ENCODE measurements at places on chromosomes 2 and 18. TPM values are rescaled to one million over a fixed set of nuclear protein-coding genes. Genes with fewer than 3 reads are reported as not detected.

Gene UBXN2A
- total RNA-seq, result 19.7 TPM

Gene VAPA
- 141 TPM for total RNA-seq

DNA sequence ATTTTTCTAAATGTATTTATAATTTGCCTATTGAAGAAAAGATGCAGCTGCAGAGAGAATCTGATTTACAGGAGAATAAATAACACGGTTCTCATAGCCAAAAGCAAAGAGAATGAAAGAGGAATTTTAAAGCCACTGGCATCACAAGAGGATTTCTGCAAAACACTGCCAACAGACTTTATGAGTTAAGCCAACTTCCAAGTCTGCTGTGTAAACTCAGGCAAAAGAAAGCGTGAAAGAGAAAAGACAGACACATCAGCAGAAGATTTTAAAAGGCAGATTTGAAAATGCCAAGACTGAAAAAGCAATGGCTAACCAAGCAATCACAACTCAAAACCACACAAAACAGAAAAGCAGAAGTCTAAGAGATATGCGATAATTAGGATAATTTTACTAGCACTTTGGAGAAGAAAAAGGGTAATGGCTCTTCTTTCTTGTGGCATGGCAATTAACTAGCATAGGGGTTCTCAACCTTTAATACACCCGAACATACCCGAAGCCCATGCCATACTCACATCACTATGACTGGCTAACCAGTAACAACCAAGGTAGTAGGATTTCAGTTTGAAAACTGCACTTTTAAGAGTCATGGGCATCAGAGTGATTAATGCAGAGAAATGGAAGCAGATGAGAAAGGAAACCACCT is 4.9 kb downstream of the DARS1 start:
- no peak for DNase-seq

DNA sequence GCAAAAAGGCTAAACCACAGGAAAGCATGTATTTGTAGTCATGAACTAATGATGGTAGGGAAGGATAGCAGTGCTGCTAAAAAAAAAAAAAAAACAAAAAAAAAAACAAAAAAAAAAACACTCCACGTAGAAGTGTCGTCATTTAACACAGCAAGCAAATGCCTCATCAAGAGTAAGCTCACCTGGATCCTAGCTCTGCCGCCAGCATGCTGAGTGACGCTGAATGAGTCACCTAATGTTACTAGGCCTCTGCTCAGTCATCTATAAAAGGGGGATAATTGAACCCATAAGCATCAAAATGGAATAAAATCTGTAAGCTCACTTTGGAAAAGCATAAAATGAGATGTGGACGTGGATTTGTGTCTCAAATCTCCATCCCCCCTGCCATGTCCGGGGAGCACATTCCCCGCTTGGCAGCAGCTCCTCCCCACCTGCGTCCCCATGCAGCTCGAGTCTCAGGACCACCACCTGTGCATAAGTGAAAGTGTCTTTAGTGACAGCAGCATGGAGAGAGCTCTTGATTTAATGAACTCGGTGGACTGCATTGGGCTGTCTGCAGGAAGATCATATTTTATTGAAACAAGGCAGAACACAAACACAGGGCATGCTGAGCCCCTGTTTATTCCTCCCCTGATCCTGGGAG is 427.5 kb downstream of the LRATD1 start:
- no peak for DNase-seq

Gene AMER3
- total RNA-seq, result 0.59 TPM

Gene ST6GAL2
- 7.6 TPM for total RNA-seq

DNA sequence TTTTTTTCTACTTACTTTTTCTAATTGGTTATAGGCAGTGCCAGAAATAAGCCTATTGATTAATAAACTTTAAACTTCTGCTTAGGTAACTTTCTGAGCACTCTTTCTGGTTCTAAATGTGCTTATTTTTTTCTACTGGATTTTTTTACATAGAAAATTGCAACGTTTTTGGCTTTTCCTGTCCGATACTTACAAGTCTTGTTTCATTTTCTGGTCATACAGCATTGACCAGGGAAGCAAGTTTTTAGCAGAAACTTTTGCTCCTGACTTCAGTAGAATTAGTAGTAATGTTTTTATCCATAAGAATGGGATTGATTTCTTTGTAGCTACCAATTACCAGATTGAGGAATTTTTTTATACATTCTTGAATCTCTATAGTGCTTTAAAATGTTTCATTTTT is 36.9 kb downstream of the NCKAP5 start:
- DNase-seq, result no peak

Gene OTOS
- not detected for total RNA-seq

Gene ZC3H6
- 3.5 TPM for total RNA-seq

- DNase-seq, result peak; percentile 14
These were observed 372.4 kb upstream of the SALL3 start for GRCh38 chr18:78607221-78607620.

DNA sequence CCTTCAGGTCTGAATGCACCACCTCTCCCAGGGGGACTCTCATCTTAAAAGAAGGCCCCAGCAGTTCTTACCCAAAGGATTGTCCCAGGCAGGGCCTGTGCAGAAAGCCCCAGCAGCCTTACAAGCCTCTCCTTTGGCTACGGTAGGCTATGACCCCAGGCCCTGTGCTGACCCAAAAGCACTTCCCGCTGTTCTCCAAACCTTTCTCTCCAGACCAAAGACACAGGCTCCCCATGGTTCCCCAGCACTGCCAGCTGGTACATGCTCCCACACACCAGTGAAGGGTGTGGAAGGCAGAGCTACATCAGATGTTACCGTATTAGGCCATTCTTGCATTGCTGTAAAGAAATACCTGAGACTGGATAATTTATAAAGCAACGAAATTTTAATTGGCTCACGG is 35.4 kb downstream of the LBH start:
- DNase-seq, result no peak

Gene RAB27B
- 0.24 TPM for total RNA-seq

Gene CABYR
- total RNA-seq, result 13.6 TPM

DNA sequence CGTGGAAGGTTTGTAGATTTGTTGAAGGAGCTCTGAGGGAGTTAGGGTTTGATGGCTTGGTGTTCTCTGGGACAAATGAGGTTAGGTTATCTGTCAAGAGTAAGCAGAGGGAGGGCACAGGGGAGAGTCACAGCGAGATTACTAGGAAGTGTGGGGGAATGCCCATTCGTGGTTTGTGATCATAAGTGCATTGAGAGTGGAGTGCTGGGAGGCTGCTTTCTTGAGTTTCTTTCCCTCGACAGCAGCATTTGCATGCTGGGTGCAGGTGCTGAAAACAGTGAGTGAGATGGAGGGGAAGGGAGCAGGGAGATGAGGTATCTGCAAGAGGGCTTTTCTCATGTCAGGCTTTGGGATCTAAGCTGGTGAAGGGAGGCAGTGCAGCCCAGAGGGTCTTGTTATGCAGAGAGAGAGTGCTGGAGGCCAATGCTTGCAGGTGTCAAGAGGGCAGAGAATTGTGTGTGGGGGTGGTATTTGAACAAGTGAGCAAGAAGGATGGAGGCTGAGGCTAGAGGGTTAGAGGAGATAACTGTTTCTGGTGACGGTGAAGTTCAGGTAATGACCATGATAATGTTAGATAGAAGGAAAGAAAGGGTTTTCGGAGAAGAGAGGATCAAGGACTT is 8.8 kb downstream of the RALB start:
- no peak for DNase-seq

Gene TUBA4B
- total RNA-seq, result not detected

Gene HOXD11
- not detected for total RNA-seq

DNA sequence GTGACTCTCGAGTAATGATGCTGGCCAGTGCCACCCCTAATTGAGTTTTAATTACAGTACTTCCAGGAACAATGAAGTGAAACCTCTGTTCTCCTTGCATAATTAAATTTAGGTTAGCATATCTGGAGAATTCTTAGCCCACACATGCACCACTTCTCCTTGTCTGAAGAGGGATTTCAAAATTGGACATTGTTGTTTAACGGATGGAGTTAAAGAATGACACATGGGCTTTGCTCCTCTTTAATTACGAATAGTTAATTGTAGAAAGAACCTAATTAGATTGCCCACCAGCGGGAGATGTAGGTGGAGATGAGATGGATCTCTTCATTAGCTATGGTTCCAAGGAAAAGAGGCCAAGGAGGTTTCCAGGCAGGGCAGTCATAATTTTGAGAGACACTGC is 33.1 kb upstream of the EN1 start:
- no peak for DNase-seq

Gene NCK2
- total RNA-seq, result 49.2 TPM

Gene VIT
- 0.15 TPM for total RNA-seq

GRCh38 chr2:101717071-101717845 is 19.8 kb downstream of the MAP4K4 start:
- no peak for DNase-seq

DNA sequence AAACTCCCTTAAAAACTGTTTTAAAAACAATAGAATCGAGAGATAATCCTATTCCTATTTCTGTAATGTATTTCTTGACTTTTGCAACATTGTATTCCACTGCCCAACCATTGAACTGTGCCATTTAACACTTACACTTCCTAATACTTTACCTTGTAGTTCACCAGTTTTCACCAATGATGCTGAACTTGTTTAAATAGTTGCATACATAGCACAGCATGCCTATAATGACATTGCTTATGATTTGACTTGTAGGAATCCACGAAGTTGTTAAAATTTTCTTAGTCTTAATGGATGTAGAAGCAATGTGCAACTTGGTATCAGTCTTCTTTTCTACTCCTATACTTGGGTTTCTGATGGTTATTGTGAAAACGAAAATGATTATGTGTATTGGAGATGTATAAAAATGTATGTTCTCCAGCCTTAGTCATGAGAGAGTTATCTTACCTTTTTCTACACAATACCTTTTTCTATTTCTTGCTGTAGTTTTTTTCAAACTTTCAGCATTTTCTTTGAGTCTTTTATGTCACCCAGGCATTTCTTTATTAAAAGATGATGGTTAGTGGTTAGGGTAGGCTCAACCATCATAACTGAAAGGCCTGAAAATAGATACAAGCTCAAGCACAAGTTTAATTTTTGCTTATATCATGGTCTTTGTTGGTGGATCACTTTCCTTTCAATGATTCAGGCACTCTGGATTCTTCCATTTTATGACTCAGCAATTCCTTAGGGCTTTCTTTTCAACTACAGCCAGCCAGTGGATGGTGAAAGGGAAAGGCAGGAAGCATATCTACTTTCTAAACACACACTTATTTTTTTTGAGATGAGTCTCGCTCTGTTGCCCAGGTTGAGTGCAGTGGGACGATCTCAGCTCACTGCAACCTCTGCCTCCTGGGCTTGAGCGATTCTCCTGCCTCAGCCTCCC is 9.4 kb downstream of the GPD2 start:
- DNase-seq, result no peak

Gene IL36G
- total RNA-seq, result not detected

Gene TRIB2
- total RNA-seq, result 36.2 TPM

GRCh38 chr2:99818842-99819241 is 323.5 kb downstream of the AFF3 start:
- no peak for DNase-seq

Gene CRYBA2
- not detected for total RNA-seq

Gene OR6B2
- total RNA-seq, result not detected
